ENCODE measurements at places on chromosomes 16 and 17. TPM values are rescaled to one million over a fixed set of nuclear protein-coding genes. Genes with fewer than 3 reads are reported as not detected.

Gene HASPIN
- total RNA-seq = 1.5 TPM

DNA sequence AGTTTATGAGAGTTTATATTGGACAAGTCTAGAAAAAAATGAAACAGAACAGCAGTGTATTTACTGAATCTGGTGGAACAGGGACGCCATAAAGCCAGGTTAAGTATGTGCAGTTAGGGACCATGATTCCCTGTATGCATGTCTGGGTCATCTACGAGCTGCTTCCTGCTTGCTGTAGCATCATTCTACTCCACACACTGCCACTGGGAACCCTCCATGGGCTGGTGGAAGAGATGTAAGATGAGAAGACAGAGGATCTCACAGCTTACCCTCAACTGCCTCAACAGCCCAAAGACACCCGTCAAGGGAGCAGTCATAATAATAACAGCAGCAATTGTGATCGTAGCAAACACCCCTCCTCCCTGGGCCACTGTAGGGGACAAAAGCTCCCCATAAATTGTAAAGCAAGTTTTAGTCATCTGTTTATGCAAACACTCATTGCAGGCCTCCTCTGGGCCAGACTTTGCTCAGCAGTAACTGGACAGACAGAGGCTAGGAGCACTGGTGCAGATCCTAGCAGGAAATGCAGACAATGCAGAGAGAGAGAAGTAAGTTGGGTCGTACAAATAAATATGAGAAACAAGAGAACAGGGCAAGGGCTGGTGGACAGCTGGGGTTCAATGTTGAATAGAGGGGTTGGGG lies 188.0 kb downstream of the SOX9 start:
- DNase-seq = no peak

GRCh38 chr16:58685084-58685449 lies 497 bp upstream of the SLC38A7 start:
- DNase-seq = peak; percentile 39

Gene ITPRIPL2
- 58.6 TPM for total RNA-seq

DNA sequence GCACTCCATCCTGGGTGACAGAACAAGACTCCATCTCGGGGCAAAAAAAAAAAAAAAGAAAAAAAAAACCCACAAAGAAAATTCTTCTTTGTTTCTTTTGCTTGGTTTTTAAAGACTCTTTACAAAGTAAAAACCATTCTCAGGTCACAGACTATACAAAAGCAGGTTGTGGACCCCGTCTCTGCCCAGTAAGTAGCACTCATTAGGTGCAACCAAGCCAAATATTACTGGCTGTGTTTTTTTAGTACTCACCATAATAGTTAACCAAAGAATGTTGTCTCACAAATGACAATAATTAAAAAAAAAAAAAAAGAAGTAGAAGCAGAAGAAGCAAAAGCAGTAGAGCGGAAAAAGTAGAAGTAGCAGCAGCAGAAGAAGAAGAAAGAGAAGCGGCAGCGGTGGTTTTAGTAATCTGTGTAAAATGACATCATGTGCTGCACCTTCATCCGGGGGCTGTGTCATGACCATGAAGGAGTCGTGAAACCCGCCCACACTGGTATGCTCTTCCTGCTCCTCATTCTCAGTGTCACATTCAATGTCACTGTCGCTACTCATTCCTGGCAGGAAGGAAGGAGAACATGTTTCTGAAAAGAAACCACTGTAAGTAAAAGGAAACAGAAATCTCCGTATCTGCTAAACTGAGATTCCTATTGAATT lies 105.4 kb downstream of the TRIM37 start:
- DNase-seq = no peak

DNA sequence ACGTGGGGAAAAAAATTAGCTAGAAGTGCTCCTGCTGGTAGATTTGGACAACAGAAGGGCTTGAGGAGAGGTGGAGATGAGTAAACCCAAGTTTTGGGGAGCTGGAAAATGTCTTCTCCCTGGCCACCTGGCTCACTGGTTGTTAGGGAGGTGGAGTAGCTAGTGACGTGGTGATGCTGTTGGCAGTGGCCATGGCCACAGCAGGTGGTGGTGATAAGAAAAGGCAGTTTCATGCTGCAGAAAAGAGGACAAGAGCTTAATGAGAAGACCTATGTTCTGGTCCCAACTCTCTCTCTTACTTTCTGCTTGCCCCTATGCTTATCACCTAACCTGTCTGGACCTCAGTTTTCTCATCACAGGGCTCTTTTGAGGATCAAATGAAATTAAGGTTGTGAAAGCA lies 223.5 kb upstream of the N4BP1 start:
- DNase-seq = no peak

GRCh38 chr16:83701494-83701893 lies 106.3 kb upstream of the HSBP1 start:
- DNase-seq = peak; percentile 58

DNA sequence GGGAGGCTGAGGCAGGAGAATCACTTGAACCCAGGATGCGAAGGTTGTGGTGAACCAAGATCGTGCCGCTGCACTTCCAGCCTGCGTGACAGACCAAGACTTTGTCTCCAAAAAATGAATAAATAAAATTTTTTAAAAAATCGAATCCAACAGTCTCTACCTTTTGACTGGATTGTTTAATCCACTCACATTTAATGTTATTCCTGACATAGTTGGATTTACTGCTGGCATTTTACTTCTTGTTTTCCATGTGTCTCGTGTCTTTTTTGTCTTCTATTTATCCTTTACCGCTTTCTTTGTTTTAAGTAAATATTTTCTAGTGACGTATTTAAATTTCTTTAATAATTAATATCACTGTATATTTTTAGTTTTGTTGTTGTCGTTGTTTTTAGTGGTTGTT lies 5.4 kb upstream of the CES4A start:
- no peak for DNase-seq

DNA sequence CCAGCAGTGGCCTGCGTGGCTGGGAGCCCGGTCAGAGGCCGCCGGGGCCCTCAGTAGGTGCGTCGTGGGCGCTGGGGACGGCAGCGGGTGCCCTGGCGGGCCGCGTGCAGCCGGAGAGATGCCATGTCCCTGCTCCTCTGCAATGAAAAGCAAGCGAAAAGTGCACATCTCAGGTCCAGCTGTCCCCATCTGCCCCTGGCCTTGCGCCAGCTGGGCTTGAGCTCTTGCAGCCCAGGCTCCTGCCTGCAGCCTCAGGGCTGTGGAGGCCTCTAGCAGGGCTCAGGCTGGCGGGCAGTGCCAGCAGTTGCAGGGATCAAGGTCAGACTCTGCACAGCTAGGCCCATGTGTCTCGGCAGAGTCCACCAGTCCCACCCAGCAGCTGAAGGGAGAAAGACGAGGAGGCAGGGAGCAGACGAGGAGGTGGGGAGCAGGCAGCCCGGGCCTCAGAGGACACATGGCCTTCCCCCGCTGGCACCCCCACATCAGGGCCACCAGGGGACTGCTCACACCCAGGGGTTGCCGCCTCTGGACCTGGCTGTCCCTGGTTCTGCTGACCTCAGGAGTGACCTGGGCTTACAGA lies 11.2 kb downstream of the SLC16A3 start:
- DNase-seq = peak; percentile 87

GRCh38 chr16:88737298-88738150 lies 31.2 kb downstream of the CTU2 start:
- peak; percentile 99 for DNase-seq

DNA sequence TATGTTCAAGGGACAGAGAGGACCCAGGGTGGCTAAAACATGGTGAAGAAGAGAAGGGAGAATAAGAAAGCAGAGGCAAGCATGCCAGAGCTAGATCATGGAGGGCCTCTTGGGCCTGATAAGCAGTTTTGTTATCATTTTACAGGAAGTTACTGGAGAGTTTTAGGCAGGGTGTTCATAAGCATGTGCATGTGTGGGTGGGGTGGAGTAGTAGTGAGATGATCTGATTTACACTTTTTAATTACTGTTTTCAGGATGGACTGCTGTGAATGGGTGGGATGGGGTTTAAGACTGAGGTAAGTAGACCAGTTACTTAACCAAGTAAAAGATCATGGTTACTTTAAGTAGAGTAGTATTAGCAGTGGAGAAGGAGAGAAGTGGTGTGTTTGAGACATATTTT lies 173.6 kb downstream of the PHKB start:
- DNase-seq = no peak

DNA sequence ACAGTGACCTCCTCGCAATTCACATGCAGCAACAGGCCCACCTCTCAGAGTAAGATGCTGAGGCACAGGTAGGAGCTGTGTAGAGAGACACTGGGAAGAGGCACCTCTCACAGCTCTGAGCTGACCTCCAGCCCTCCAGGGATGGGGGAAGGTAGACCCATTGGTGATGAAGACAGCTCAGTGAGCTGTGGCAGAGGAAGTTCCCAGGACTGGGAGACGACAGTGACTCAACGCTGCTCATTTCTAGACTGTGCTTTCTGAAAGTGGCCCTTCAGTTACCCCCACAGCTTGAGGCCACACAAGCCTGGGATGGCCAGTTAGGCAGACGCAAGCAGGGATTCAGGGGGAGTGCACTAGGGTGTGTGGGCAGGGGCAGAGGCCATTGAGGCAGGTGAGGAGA lies 2073.2 kb downstream of the TP53TG3F start:
- no peak for DNase-seq

DNA sequence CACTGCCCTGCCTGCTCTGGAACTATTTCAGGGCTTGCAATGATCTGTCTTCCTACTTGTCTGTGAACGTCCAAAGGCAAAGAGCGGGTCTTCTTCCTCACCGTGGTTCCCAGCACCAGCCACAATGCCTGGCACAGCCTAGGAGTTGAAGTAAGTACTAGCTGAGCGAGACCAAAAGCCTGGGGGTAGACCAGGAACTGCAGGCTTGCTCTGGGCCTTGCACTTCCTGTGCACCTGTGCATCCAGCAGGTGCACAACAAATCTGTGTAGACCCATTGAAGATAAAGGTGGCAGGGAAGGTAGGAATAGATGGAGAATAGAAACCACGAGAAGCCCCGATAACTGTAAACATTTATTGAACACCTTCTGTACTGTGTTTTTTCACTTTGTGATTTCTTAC lies 4.6 kb downstream of the FAM171A2 start:
- DNase-seq = peak; percentile 36
